ENCODE measurements at places on chromosomes 5 and 9.

DNA sequence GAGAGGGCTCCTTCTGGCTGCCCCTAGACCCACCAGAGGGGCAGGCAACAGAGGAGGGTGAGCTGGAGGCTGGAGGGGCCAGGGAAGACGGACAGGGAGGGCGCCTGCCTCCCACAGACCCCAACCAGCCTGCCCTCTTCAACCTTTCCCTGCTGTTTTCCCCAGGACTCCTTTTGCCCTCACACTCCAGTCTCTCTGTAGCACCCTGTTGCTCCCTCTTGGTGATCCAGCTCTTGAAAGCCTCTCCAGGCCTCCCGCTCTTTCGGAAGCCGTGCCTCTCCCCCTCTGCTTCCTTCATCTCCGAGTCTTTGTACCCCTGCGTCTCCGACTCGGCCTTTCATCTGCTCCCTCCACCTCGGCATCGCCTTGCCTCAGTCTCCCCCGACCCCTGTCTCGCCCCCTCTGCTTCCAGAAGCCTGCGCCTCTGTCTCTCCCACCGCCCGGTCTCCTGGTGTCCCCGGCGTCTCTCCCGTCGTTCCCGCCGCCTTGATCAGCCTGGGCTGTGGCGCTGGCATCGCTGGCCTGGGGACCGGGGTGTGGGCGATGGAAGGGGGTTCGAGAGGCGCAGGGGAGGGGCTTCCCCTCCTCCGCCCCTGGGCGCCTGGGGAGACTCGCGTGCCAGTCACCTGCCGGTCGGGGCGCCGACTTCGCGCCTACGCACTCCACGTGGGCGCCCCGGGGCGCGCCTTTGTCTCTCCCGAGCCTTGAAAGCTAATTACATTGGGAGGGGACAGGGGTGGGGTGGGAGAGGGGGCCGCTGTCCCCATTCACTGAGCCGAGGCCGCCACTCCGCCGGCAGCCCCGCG lies 5.3 kb upstream of the PRDM12 start:
- DNase-seq, result no peak

DNA sequence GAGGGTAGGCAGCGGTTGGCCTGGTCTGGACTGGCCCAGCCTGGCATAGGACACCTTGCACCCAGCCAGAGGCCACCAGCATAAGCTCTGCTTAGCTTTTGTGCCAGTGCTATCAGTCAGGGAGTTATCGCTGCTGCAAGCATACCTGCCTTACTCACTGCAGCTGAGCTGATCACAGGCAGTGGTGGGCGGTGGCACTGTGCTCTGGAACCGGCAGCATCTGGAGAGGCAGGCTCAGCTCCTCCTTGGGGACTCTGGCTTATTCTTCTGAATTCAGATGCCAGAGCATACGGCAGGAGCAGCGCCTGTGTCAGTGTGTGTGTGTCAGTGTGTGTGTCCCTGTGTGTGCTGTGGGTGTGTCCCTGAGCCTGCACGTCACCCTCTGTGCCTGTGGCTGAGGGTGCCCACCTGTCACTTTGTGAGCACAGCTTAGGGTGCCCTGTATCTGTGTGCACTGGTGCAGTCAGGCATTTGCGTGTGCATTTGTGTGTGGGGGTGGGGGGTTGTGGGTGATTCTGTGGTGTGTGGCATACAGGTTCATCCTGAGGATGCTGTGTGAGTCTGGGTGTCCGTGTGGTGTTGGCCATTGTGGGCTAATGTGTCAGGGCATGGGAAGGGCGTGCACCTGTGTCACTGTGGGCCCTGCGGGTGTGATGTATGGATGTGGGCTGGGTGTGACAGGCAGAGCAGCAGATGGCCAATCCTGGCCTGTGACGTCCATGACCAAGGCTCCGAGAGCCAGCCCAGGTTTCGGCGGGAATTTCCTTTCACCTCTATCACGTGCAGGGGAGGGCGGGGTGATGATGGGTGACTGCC lies 23.5 kb downstream of the LMX1B start:
- DNase-seq, result no peak

DNA sequence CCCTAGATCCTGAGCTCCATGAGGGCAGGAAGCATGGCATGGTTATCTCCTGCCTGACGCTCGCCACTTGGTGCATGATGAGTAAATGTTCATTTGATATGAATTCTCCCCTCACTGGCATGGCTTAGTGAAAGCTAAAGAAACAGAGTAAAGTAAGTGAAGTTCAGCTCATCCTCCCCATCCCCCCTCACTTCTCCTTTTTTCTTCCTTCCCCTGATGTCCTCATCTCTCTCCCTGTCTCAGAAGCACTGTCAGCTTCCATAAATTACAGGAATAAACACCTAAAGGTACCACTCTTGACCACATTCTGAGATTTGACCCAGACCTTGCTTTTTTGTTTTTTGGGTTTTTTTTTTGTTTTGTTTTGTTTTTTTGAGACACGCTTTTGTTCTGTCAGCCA lies 73.3 kb downstream of the SNX18 start:
- no peak for DNase-seq

- no peak for DNase-seq
Observed at GRCh38 chr5:103582364-103582763, 19.8 kb upstream of the NUDT12 start.

DNA sequence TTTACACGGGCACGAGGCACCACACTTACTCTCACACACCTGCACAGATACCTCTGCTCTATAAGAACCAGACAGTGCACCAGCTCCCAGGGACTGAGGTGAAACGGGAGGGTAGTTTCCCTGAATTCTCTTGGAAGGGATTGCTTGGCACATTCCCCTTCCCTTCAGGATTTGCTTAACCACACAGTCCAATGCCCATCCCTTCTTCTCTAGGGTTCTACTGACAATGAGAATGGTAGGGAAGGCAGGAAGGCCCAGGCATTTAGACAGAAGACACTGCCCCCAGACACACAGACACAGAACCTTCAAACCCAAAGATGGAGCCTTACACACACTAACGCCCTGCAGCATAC lies 704 bp upstream of the LHX6 start:
- no peak for DNase-seq

GRCh38 chr5:176413255-176413565 lies 3.1 kb downstream of the CLTB start:
- DNase-seq, result no peak

DNA sequence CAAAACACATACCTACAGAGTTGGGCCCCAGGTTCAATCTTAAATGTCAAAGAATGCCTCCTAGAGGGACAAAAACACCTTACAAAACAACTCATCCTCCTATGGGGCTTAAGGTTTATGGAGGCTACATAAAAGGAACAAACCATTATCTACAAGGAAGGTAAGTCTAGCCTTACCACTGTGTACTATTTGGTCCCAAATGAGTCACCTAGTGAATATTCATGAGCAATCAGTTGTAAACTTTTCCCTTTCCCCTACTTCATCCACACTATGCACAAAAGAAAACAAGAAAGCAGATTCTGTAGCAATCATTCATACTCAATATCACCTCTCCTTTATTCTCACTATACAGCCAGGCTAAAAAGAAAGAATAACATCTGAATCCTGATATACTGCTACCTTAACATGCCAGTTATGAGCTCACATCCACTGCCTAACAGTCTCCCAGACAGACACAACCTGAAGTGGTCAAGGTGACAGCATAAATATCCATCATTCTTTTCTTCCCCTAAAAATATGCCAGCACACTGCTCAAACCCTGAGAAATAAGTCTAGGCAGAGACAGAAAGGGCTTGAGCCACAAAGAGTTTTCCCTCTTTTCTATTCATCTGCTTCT lies 6.2 kb downstream of the OXCT1 start:
- no peak for DNase-seq

DNA sequence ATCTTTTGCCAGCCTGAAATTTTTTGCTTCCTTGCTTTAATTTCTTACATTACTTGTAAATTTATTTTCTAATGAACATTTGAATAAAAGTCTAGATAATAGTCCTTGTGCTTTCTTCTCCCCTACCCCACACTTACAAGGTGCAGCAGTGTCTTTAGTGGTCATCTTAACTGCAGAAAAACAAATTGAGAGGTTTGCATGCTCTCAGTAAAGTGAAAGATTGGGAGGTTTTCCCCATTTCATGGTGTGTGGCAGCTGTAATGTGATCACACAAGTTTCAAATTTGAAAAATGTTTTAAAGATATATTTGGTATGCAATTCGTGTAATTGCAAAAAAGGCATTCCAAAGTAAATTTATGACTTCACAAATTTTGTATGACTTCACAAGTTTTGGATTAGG lies 14.7 kb downstream of the APC start:
- DNase-seq, result no peak

DNA sequence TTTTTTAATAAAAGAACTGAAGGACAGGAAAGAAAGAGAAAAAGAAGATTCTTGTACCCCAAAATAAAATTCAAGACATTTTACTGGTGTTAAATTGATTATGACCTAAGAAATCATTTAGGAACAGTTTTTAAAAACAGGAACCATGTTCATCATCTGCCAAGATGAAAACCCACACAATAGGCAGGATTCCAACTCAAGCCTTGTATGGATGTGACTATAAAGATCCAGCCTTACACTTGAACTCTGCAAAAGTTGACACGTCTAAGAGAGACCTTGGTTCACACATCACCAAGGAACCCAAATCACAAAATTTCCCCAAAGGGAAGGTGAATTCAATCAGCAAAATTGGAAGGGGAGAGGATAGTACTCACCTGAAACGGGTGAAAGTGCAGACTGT lies 82.6 kb downstream of the SMIM23 start:
- no peak for DNase-seq

- DNase-seq, result no peak
Observed at GRCh38 chr5:14216372-14216771, 73.2 kb downstream of the TRIO start.

GRCh38 chr9:123914517-123915196 lies 15.3 kb downstream of the DENND1A start:
- no peak for DNase-seq

GRCh38 chr5:58459146-58460001 lies 512 bp downstream of the PLK2 start:
- peak; percentile 4 for DNase-seq

DNA sequence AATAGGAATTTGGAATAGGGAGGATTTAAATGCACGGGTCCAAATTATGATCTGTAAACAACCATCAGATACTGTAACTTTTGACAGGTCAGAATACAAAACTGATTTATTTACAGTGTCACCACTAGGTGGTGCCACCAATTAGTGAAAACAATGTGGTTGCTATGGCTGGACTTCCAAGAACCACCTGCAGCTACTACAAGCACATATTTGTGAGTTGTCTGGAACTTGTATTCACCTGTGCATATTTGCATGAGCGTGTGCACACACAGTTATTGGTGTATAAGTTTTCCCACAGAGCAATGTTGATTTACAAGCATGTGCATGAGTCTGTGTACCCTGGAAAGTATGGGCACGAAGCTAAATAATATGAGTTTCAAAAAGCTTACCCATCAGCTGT lies 3.0 kb upstream of the HRCT1 start:
- DNase-seq, result no peak

DNA sequence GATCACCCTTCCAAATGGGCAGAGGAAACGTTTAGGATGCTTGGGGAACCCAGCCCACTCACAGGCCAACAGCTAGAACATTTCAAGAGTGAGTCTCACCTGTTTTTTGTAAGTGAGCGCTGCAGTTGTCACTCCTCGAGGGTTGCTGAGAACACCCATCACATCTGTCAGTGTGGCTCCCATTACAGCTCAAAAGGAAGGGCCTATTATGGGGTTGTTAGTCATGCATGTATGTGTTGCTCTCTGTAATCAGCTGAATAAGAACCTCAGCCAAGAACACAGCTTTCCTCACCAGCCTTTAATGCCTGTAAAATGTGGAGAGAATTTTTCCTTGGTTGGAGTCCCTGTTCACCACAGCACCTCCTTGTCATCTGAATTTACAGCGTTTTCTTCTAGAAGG lies 196.3 kb upstream of the KLF4 start:
- no peak for DNase-seq

GRCh38 chr5:132223861-132224260 lies 3.8 kb downstream of the P4HA2 start:
- DNase-seq, result no peak

- DNase-seq, result no peak
Observed at GRCh38 chr9:90642570-90643539, at the start of gene DIRAS2. Gene DIRAS2, minus strand, starts transcription at chr9:90642824. Its CDS starts 28,997 bp downstream, at chr9:90613827.

DNA sequence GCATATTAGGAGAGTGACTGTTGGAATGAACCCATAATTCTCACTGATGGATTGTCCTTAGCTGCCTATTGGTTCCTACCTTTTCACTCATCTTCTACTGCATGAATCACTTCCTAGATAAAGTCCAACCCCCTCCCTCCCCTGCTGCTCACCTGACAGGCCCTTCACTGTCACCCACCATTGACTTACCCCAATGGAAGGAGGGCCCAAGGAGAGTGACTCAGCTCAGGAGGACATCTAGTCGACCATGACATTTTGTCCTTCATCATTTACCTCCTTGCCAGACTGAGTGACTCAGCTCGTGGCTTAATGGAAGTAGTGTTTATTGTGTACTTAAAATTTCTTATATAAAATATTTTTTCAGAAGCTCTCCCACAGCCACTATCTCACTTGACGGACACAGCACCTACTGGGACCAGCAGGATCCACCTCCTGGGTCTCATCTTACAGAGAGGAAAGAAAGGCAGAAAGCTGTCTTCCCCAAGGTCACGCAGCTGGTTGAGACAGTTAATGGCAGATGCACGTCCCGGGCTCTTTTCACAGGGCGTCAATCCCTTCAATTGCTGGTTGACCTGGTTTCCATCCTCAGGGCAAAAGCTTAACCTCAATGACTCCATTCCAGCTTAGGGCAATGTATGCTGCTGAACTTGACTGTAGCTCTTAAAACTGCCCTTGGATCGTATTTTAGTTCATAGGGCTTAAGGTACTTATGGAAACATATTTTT lies 142.3 kb downstream of the MARCHF11 start:
- no peak for DNase-seq

GRCh38 chr5:76278261-76278789 lies 124.8 kb upstream of the IQGAP2 start:
- DNase-seq, result no peak

GRCh38 chr9:79149585-79149984 lies 422.2 kb upstream of the TLE4 start:
- no peak for DNase-seq

Data from stimulated activated CD8-positive, alpha-beta memory T cell treated with anti-CD3 and anti-CD28 coated beads, Interleukin-4, amount 100 ng/mL, for 1 hour (primary cell).